GF-D8 (cell line): ENCODE measurements at places on chromosomes 6 and 20.

DNA sequence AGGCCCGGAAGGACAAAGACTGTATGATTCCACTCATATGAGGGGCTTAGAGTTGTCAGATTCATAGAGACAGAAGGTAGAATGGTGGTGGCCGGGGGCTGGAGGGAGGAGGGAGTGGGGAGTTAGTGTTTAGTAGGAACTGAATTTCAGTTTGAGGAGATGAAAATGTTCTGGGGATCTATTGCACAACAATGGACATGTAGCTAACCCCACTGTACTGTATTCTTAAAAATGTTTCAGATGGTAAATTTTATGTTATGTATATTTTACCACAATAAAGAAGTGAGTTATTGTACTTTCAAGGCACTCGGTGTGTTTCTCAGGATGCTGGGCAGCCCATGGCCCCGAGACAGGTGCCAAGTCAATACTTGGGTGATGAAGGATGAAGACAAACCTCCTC, 25.4 kb downstream of the MAS1 start:
- no peak for DNase-seq

DNA sequence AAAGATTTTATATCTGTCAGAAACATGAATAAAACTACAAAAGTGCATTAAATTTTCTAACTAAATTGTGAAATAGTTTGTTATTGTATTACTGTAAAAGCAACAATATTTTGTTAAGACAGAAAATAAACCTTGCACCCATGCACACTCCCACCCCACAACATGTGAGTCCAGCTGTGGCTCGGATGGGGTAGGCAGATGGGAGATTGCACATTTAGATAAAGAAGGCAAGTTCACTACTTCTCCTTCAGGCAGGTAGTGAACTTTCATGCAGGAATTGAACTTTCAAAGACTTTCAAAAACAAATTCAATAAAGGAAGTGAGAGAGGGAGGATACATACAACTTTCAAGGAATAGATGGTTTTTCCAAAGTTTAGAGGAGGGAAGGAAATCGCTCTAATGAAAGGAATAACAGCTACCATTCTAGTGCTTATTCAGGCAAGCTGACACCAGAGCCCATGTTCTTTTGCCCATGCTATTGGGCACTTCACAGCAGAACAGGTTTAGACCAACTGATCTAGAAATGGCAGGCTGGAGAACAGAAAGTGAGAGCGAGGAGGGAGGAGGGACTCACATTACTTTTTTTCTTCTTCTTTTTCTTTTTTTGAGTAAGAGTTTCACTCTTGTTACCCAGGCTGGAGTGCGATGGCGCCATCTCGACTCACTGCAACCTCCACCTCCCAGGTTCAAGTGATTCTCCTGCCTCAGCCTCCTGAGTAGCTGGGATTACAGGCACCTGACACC, 28.5 kb downstream of the SF3B5 start:
- DNase-seq: no peak

GRCh38 chr20:20409331-20409730, 41.4 kb downstream of the INSM1 start:
- DNase-seq: no peak

DNA sequence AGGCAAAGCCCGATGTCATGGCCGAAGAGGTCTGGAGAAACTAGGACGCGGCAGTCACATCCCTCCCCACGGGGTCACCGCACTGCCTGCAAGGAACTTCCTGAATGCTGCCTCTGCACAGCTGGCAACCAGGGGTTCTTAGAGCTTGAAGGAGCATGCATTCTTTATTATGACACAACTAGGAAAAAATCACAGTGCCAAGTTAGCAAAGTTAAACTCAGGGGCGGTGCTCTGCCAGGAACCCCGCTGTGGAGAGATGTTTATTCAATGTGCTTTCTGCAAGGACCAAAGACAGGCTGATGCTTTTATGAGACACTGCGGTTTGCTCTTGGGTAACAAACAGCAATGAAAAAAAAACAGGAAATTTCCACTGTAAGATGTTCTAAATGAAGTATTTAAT, 287.3 kb upstream of the FOXQ1 start:
- peak; percentile 16 for DNase-seq

- DNase-seq: no peak
Measured at GRCh38 chr6:134419716-134420115, 101.8 kb upstream of the SGK1 start.

GRCh38 chr6:97665446-97665845, 382.4 kb upstream of the MMS22L start:
- no peak for DNase-seq

- DNase-seq: no peak
Measured at GRCh38 chr6:161044335-161044734, 52.8 kb downstream of the MAP3K4 start.

GRCh38 chr6:167720456-167721285, 106.0 kb upstream of the AFDN start:
- DNase-seq: no peak

- no peak for DNase-seq
Measured at GRCh38 chr20:19644085-19644484, 114.0 kb upstream of the RIN2 start.

GRCh38 chr6:11122380-11122779, 10.9 kb upstream of the ERVFRD-1 start:
- DNase-seq: no peak

GRCh38 chr20:37114012-37114411, 18.2 kb upstream of the RBL1 start:
- DNase-seq: no peak

GRCh38 chr6:11231564-11232192, 790 bp downstream of the NEDD9 start:
- no peak for DNase-seq

DNA sequence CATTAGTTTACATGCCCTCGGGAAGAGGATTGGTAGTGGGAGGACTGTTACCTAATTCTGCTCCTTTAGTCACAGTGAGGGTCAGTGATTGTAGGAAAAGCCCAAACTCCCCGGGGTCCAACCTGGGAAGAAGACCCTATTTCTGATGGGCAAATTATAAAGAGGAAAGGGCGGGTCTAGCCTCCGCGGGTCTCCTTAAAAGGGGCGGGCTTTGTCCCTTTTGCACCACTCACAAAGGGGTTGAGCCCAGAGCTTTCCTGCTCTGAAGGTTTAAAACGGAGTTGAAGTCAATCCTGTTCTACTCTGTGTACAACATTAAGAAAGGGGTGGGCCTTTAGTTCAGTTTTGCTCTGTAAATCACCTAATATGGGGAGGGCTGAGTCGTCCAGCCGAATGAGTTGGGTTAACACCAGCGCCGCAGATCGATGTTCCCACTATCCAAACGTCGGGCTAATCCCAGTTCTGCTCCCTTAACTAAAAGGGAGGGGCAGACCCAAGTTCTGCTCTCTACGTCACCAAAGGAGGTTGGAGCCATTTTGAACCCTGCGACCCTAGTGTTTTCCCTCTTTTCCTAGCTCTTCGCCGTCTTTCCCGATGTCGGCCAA, 920 bp upstream of the RNF5 start:
- DNase-seq: peak; percentile 7

DNA sequence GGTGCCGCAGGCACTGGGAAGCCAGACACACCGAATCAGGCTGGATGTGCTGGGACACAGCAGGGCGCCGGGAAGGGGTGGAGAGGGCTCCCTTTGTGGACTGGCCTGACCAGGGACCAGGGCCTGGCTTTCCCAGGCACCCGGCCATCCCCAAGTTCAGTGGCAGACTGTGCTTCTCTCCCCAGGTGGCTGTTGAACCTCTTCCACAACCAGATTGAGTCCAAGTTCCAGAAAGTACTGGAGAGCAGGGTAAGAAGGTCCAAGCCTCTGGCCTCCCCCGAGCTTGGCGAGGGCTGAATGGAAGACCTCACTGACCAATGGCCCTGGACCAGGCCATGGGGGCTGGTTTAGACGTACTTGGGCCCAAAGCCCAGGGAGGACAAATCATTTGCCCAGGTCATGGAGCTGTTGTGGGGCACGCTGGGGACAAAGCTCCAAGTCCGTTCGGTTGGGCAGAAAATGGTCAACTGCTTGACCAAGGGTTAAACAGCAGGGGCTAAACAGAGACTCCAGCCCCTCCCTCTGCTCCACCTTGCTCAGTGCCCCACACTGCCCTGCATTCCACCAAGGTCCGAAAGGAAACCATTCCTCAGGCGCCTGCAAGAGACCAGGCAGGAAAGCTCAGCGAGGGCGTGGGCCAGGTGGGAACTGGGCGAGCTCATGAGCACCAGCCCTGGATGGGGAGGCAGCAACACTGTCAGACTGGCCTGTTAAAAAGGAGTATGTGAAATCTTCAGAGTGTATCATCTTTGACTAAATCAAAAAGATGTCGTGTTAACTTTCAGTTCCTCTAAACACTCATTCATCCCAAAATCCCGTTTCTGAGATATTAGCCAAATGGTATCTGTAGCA, 9.1 kb downstream of the LBP start:
- DNase-seq: no peak

GRCh38 chr6:156914181-156914580, 137.0 kb downstream of the ARID1B start:
- DNase-seq: no peak

DNA sequence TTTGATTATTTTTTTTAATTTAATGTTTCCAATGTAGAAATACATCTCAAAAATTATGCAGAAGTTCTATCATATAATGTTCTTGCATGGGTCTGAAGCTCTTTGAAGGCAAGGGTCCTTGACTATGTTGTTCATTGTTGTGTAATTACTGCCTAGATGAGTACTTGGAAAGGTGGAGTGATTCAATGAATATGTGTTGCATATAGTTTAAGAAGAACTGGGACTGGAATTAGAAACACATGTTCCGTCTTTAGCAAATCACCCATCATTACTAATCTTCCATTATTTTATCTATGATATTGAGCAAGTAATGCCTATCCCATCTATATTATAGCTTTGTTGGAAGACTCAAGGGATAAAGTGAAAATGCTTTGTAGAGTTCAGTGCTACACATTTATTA, 147.3 kb downstream of the LAMA2 start:
- DNase-seq: no peak

DNA sequence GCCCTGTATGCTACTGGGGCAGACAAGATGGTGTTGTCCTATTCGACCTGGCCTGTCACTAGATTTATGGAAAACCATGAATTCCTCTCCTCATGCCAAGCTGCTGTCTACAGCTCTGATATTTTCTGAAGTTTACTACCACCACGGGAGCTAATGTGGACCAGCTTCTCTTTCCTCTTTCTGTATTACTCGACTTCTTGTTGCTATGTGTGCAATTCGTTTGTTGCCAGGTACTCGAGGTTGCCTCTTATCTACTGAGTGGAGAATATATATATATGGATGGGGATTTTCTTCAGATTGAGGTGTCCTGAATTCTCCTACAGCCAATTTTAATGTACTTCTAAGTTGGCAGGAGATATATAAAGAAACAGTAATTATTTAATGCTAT, 34.7 kb downstream of the MAN1A1 start:
- DNase-seq: peak; percentile 16

DNA sequence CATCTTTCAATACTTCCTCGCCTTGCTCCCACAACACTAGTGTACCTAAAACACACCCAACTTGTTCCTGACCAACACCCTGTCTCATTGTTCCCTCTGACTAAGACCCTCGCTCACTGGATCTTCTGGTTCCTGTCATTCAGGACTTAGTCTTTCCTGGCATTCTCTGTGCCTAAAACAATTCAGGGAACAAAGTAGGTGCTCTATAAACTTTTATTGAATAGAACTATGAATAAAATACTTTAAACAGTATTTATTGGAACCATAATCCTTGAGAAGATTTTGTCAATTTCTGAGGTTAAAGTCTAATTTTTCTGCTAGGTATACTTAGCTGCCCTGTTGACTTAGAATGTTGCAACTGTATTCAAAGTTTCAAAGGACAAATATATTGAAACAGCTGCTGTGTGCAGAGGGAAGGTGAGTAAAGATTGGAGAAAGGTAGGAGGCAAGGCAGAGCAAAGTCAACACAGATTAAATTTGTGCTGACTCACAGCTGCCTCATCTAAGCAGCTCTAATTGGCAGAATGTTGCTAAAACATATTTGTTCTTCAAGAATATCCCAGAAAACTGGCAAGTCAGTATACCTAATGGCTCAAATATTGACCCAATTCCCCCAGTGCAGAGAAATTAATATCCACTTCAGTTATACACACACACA, 37.6 kb downstream of the GSTA2 start:
- DNase-seq: no peak

- DNase-seq: no peak
Measured at GRCh38 chr6:14193524-14193923, 76.0 kb downstream of the CD83 start.

DNA sequence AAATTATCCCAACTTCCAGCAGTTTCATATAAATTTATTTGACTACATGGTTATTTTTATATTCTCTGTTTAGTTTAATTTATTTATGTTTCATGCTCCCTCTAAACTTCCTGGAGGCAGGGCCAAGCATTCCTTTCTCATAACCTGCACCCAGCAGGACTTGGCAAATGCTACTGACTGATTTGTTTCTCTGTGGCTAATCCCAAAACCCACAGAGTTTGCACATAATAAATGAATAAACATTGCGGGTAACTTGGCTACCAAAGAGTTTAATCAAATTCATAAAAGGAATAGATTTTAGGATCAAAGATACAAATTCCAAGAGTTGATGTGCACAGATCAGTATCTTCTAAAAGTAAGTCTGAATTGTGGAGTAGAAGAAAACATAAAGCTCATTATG, 239.5 kb downstream of the SLC35F1 start:
- DNase-seq: no peak

DNA sequence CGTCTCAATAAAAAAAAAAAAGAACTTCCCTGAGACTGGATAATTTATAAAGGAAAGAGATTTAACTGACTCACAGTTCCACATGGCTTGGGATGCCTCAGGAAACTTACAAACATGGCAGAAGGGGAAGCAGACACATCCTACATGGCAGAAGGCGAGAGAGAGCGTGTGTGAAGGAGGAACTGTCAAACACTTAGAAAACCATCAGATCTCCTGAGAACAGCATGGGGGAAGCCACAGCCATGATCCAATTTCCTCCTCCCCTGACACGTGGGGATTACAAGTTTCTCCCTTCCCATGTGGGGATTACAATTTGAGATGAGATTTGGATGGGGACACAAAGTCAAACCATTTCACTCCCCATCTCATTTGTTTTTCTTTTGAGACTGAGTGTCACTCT, 46.6 kb upstream of the TFAP2C start:
- no peak for DNase-seq
